ENCODE measurements at places on chromosomes 4 and X.

DNA sequence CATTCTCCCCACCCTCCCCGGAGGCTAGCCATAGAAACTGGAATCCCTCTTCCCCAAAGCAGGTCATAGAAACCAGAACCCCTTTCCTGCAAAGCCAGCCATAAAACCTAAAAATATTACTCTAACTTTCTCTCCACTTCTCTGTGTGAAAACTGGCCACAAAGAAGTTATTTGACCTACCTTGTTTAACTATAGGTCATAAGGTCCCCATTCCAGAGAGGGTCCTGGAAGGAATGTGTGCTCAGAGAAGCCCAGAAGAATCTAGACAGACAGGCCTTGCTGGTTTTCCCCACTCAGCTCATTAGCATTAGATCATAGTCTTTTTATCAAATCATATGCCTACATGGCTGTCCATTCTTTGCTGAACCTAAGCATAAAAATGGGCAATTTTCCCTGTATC lies 52.8 kb upstream of the TEX13A start:
- DNase-seq: no peak

- no peak for DNase-seq
These were observed 211.9 kb upstream of the UGT8 start for GRCh38 chr4:114386637-114387233.

DNA sequence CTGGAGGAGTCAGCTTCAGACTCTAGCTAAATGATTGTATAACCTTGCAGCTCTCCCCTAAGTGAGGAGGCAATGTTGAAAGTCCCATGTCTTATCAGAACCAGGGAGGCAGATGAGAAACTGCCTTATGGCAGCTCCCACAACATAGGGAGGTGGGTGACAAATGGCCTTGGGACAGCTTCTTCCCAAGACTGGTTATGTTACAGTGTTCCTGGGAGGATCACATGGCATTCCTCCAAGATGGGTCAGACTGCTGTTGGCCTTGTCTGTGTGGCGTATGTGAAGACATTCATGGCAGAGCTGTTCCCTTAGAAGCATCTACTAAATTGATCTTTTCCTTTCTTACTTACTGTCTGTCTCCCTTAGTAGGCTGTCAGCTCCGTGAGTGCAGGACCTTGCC lies 42.0 kb downstream of the HPRT1 start:
- DNase-seq: no peak

DNA sequence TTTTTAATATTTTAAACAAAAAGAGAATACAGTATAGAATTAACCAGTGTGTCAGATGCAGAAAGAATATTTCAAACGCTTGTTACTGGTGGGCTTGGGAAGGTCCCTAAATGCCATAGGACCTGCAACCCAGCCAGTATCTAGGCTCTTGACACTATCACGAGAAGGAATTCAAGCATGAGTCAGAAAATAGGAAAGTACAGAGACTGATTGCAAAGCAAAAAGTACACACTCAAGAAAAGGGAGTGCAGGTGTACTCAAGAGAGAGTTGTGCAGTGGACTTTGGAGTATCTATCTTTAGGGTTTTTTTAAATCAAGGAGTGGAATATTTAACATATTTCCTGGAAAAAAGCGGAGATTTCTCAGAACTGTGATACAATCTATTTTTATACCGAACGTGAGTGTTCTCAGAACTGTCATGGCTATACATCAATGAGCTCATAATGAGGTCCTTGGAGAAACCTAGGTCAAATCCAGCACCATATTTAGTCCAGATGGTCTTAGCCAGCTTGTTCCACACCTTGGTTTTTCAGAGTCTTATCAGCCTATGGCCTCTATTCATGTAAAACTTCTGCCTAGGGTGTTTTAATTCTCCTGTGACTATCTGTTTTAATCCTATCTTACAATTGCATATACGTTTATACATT lies 291.8 kb upstream of the FAT4 start:
- no peak for DNase-seq

DNA sequence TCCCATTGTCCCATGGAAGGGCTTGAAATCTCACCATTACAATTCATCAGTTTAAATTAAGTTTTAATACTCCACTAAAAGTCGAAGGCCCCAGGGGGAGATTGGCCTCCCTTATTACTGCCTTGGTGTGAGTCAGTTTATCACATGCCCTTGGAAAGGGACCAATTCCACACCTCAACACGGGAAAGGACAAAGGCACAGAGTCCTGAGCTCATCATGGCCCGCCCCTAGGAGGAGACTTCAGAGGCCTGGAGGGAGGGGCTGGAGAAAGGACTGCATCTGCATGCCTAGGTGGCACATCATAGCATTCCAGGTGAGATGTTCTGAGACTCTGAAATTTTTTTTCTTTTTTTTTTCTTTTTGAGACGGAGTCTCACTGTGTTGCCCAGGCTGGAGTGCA lies 2.8 kb upstream of the SEL1L3 start:
- no peak for DNase-seq

- no peak for DNase-seq
These were observed 25.5 kb upstream of the FGF5 start for GRCh38 chr4:80240976-80241375.

GRCh38 chr4:4271912-4272311 lies 18.0 kb downstream of the LYAR start:
- DNase-seq: no peak

- DNase-seq: no peak
These were observed 346.3 kb upstream of the FSTL5 start for GRCh38 chr4:162510115-162510514.

- DNase-seq: no peak
These were observed 359.4 kb downstream of the ARAP2 start for GRCh38 chr4:35884714-35885480.

DNA sequence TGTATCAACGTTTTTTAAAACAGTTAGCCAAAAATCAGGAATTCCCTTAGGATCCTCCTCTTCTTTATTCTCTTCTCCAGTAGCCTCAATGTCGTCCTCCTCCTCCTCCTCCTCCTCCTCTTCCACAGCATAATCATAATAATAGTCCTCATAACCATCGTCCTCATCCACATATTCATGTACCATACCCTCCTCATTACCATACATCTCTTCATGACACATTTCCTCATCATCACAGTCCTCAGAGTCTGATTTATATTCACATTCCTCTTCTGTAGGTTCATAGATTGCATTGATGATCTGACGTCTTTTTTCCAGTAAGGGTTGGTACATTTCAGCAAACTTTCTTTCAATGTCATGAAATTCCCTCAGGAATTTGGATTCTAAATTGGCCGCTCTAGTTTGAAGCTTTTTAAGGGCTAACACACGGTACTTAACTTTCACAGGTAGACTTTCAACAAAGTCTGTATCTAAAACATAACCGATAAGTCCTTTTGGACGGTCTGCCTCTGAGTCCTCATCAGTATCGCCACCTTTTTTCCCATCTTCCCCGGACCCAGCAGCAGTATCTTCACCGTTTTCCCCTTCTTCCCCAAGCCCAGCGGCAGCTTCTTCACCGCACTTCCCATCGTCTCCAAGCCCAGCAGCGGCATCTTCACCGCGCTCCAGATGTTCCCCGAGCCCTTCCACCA lies 771 bp downstream of the NAP1L2 start:
- no peak for DNase-seq

All from stimulated activated CD4-positive, alpha-beta T cell treated with anti-CD3 and anti-CD28 coated beads, TNF-alpha, amount 100 ng/mL, for 48 hours (primary cell).